T-helper 9 cell (primary cell): ENCODE measurements at places on chromosomes 4 and X.

DNA sequence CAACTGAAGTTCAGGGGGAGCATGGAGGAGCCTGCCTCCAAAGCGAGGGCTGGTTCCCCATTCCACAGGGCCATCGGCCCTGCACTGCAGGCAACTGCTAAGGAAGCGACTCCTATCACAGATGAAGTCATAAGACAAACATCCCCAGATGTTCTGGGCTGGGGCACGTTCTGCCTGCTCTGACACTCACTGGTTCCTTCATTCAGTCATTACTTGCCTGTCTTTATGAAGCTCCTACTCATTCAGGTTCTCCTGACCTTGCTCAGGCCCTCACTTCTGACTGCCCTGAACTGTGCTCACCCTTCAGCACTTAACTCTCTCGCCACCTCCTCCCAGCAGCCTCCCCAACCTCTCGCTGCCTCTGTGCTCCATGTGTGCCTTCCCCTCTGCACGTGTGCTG, 2.5 kb upstream of the SLC2A9 start:
- no peak for DNase-seq

GRCh38 chr4:151035911-151036310, 20.8 kb upstream of the LRBA start:
- no peak for DNase-seq

DNA sequence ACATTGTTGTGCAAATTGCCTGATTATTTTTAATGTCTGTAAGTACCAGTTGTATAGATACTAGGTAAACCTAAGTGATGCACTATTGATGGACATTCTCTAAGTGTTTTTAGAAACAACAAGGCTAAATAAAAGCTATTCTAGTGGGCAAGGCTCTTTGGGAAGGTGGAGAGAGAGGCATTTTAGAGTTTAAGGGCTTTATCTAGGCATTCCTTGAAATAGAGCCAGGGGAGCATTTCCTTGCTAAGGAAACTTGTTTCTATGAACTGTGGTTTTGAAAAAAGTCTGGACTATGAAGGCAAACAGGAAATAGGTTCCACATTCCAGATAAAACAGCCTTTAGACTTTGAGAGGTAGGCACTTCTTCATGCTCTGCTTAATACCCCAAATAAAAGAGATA, 23.8 kb downstream of the BMX start:
- DNase-seq: no peak

GRCh38 chr4:112069110-112069509, 76.1 kb upstream of the FAM241A start:
- DNase-seq: no peak

DNA sequence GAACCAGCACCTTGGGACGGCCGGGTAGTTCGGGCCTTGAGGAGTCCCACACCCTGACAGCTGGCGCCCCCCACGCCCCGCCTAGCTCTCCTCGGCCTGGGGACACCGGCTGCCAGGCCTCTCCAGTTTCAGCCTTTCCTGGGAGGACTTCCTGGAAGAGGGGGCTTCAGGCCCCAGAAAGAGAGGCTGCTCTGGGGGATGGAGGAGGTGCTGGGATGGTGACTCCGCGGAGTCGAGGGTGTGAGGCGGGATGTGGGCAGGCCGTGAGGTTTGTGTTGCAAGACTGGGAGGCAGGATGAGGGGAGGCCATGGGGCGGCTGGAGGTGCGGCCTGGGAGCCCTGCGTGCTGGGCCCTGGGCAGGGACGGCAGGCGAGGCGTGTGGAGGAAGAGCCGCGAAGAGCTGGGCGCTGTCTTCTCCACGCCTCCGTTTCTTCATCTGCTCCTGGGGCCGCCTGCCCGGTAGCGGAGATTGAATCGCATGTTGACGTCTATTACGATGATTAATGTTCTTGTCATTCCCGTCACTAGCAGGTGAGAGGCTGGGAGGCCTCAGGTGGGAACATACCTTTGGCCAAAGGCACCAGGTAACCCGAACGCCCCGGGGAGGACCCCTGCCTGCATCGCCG, 918 bp upstream of the FGFRL1 start:
- peak; percentile 55 for DNase-seq

DNA sequence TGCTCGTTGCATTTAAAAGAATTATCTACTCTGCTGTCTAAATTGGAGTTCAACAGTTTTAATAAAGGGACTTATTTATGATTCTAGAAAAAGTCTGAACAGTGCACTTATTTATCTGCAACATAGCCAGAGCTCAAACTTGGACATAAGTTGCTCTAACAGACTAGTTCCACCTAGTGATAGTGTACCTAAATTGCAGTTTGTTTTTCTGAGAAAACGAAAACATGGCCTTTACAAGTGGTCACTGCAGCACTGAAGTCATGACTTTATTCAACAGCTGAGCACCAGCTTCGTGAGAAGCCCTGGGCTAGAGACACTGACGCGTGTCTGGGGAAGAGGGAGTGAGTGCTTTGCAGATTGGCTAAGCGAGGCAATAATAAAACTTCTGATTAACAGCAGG, 77.3 kb upstream of the IGSF1 start:
- DNase-seq: no peak

DNA sequence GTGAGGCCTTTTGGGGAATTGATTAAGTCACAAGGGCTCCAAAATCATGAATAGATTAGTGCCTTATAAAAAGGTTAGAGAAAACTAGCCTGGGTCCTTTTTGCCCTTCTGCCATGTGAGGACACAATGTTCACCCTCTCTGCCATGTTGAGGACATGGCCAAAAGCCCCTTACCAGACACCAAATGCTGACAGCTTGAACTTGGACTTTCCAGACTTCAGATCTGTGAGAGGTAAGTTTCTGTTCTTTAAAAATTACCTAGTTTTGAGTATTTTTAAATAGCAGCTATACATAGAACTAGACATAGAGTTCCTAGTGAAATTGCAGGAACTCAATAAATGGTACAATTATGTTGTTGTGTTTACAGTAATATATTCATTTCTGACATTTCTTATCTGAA, 1214.4 kb downstream of the ADGRL3 start:
- no peak for DNase-seq

DNA sequence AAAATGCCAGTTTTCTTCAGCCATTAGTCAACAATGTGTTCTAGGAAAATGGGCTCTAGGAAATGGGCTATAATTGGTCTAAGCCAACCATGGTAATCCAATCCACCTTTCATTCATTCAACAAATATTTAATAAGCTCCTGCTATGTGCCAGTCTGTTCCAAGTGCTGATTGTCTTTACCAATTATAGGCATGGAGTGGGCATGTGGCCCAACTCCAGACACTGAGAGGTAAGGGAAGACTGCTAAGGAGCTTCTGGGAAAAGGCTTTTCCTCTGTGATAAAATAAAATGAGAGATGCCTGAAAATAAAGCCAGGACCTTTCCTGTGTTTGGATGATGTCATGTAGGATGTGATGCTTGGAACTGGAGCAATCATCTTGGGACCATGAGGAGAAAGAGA, 43.3 kb downstream of the HOPX start:
- DNase-seq: no peak

DNA sequence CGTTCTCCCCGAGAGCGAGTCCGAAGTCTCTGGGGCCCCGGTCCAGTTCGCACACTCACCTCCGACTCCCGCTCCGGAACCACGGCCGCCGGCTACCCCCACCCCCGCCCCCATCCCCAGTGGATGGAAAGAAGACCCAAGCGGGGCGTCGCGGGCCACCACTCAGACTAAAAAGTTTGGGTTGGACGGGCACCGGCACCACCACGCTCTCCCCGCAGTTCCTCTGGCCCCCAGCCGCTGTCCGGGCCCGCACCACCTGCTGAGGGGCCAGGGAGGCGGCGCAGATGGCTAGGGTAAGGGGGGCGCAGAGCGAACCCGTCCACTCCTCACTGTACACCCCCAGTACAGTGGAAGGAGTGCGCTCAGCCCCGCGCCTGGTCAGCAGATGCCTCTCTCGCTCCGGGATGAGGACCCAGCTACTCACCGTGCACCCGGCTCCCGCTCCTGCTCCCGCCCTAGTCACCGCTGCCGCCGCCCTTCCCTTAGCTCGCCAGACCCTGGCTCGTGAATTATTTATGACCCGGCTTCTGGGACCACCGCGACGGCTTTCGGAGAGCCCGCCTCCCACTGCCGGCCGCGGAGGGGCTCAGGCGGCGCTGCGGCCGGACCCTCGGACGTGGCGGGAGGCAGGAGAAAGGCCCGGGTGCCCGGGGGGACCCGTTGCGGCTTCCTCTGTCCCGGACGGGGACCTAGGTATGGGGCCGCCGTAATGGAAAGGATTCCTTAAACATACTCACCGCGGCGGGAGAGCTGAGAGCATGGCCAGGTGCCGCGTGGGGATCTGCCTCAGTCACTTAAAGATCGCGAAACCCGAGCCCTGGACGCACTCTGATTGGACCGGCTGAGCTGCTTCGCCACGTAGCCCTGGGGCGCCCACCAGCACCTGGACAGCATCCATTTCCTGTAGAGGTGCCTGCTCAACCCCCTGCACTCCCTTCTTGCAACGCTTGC, at the start of gene PROM1:
TSS of gene PROM1 (minus strand) at position 783 of the 951 bp plus-strand sequence. CDS start 8,117 bp downstream, outside the sequence.
- no peak for DNase-seq

DNA sequence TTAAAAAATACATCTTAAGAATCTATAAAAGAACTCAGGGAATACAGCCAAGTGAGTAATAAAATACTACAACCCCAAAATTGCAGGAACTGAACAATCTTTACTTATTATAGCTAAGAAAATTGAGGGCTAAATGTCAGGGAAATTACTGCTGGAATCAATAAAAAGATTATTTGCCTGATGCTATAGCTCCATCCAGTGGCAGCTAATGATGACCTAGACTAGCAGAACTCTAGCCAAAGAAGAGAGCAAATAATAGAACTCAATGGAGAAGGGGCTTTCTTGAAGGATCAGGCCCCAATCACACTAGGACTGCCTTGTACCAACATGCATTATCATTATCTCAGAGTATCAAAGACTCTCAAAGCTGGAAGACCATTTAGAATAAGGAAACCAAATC, 85.0 kb upstream of the FAM241A start:
- DNase-seq: no peak

DNA sequence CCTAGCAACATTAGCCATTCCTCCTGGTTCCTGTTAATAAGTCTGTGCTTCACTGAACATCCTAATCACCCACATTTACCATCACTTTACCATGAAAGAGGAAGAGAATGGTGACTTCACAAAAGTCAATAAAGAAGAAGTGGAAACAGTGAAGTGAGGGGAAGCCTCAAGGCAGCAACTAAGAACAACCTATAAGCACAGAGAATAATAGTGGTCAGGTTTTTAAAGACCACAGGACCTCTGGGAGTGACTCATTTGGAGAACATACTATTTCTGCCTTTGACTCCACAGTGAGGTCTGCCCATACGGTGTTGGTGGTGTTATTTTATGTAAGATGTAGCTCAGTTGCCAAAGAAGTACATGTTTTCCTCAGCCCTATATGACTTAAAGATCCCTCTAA, 86.0 kb upstream of the TET2 start:
- no peak for DNase-seq

DNA sequence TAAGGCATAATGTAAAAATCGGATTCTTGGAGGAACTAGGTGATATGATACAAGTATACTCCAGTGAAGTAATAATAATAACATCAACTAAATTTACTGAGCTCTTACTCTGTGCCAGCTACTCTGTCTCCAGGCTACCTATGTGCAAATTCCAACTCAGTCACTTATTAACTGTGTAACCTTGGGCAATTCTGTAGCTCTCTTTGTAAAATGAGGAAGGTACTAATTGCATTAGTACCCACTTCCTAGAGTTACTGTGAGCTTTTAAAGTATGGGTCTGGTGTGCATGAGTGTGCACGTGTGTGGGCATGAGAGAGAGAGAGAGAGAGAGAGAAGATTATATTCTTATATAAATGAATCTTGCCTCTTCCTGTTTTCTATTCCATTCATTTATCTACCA, 169.9 kb downstream of the KCNIP4 start:
- no peak for DNase-seq

DNA sequence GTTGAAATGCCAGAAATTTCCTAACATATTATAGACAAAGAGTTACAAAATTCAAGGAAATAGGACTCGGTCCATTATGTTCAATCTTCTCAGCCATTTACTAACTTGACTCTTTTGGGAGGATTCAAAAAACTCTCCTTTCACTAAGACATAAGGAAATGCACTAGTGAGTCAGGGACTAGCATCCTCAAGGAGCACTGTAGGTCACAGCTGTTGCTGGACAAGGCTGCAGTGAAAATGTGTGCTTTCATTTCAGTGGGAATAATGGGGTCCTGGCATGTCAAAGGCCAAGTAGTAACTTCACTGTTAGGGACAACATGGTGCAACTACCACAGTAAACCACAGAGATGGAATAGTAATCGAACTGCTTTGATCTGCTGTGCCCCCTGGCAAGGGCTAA, 56.9 kb upstream of the ABCG2 start:
- DNase-seq: no peak

GRCh38 chr4:45345558-45345957, 619.2 kb upstream of the GNPDA2 start:
- DNase-seq: no peak

DNA sequence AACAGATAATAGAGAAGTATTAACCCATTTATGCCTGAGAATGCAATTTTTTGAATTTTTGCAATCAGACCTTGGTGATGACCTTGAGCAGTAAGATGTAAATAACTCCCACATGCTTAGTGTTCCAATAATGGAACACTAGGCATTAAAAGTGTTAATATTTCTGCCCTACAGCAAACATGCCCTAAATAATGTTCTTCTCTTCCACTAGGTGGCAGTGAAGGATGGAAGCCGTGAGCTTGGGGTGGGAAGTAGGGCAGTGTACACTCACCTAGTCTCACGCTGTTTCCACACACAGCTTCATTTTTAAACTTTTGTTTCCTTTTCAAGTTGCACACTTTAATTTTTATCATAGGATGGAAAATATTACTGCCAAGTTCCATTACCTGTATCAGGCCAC, 613.1 kb upstream of the HS3ST1 start:
- DNase-seq: no peak

DNA sequence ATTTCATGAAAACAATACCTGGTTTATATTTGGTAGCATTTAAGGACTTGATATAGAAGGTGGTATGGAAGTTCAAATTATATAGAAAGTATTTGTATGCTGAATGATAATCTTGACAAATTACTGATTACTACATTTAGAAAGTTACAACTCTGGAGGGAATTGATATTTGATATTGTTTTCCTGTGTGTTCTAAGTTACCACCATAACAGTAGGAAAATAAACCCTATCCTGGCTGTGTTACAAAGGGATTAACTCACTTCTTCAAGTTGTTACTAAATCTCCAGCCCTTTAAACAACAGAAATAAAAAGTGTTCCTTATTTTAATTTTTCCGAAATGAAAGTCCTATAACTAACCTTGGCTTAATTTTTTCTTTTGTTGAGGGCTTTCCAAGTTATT, 36.6 kb downstream of the FHL1 start:
- no peak for DNase-seq
